ENCODE measurements at places on chromosomes 5 and 9.

DNA sequence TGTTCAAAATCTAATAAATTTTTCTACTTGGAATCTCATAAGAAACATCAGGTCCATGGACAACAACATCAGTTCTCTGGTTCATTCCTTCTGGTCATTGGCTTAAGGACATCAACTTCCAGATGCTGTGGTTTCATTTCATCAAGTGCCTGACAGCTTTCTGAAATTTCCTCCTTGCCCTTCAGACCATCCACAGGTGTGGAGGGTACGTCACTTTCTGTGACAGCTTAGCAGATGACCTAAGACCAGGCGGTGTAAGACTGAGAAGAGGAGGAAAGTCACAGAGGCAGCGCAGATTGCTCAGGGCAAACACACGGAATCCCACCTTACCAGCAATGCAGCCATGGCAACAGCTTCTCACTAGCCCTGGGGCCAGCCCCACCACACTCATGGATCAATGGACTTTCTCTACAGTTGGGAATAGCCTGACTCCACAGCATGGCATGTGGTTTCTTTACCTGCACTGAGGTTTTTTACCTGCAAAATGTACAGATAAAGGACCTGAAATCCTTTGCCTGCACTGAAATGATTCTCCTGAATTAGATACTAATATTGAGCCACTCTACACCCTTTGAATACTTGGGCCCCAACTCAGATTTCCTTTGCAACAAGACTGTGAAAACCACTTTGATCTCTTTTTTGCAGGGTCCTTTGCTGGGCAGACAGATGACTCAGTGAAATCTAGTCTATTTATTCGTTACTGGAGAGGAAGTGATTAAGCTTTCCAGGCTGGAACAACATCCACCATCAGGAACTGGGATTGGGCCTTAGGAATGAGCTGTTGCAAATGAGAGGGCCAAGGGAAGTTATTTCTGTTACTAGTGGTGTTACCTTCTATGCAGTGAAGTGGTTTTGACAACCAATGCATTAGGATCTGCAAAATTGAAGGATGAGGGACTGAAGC lies 26.9 kb downstream of the TICAM2 start:
- DNase-seq = no peak

GRCh38 chr5:38341056-38341455 lies 82.7 kb downstream of the EGFLAM start:
- DNase-seq = no peak

DNA sequence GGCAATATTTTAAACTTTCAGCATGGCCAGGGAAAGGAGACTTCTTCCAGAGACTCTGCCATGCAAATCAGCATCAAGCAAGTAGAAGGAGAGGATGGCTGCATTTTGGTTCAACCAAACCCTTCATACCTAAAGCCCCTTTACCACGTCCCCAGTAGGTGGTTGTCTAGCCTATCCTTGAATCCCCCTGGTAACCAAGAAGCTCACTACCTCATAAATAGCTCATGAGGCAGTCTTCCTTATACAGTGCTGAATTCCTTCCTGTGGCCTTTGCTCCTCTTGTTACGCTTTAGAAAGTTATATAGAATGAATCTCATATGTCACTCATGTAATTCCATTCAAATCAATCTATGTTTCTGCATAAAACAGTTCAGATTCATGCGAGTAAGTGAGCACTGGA lies 289.5 kb upstream of the SLC30A5 start:
- DNase-seq = no peak

GRCh38 chr5:87137283-87137682 lies 130.4 kb upstream of the RASA1 start:
- no peak for DNase-seq

DNA sequence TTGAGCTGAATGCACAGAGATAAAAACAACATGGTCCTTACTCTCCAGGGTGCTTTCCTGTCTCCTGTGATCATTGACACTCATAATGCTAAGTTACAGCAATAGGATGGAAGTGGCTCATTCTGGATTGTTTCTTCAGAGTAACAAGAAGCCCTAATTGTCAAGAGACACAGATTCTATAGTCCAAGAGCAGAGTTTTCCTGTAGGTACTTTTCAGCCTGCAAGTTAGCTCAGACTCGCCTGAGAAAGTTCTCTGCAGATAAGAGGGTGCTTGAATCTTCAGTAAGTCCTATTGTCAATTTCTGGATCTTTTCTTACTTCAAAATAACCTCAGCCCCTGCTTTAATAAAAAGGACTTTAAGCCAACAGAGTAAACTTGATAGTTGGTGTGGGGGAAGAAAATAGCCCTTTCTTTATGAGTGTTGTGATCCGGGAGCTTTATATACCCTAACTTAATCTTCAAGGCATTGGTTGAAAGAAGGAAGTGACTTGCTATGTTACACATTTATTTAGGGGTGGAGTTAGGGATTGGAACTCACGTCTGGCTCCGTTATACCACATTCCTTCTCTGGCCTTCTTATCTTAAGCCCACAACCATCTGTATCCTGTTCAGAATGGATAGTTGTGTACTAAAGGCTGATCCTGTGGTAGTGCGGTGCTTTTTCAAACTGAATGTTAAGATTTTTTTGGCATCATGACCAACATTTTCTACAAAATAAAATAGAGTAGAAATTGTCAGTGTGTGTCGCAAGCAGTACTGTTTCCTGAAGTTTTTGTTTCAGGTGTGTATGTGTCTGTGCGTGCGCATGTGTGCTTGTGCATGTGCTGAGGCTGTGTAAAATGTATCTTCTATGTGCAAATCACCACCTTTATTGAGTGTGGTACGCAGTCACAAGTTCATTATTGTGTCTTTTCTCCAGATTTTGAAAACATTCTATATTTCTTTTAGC lies 173.9 kb downstream of the WDR70 start:
- no peak for DNase-seq

DNA sequence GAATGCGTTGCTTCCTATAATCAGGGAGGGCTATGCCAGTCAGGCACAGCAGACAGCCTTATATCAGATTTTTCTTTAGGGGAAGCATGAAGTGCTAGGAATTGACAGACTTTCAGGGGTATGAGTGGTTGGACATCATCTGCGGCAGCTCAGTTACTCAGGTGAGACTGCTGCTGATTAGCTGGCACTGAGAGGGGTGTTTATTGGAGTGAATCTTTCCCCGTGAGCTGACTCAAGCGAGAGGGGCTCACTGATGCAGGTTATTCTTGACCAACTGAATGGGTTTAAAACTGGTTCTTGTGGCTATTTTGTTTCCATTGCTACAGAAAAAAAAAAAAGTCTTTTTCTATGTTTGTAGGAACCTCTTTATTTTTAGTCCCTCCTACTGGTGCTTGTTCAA lies 46.2 kb upstream of the TNPO1 start:
- no peak for DNase-seq

DNA sequence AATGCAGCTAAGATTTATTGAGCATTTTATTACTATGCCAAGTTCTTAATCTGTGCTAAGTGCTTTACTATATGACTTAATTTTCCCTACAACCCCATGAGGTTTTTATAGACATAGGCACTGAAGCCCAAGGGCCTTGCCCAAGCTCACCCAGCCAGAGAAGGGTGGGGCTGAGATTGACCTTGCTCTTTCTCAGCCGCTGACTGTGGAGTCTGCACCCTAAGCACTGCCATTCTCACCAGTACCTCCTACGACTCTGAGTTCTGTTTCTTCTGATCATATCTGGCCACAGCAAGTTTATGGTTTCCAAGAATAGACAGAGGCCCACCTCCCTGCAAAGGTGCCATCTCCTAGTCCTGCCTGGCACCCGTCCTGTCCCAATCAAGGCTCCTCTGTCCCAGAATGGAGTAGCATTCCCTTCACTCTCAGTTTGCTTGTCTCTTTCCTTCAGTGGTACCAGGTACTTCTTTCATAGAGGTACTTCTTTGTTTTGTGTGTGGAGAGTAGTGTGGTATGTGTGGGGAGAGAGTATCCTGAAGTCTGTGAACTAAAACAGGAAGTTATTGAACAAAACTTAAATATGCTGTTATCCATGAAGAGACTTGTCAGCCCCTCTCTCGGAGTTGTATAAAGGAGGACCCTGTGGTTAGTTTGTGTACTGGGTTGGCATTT lies 42.6 kb downstream of the CSF1R start:
- no peak for DNase-seq

GRCh38 chr5:135829179-135829578 lies 5.3 kb upstream of the SLC25A48 start:
- DNase-seq = no peak

Data from RWPE2 (cell line).